ENCODE measurements at places on chromosomes 5 and 9. TPM values are rescaled to one million over a fixed set of nuclear protein-coding genes. Genes with fewer than 3 reads are reported as not detected.

The ZNF883 gene
- 2.9 TPM for total RNA-seq

The RFESD gene
- total RNA-seq = 7.6 TPM

The AFAP1L1 gene
- total RNA-seq = 27.9 TPM

The NUP214 gene
- 23.5 TPM for total RNA-seq

The MYOT gene
- total RNA-seq = 17.2 TPM

The ANKRD34B gene
- total RNA-seq = not detected

The ARID3C gene
- not detected for total RNA-seq

The ADAMTS19 gene
- total RNA-seq = 107 TPM

The PRLR gene
- total RNA-seq = 9.7 TPM

The CDC20B gene
- not detected for total RNA-seq

The CAMK4 gene
- total RNA-seq = 30.9 TPM

The FOXD4L6 gene
- total RNA-seq = not detected

Measured in urinary bladder (tissue), 4 donors.